ENCODE measurements at places on chromosomes 16 and 17.

DNA sequence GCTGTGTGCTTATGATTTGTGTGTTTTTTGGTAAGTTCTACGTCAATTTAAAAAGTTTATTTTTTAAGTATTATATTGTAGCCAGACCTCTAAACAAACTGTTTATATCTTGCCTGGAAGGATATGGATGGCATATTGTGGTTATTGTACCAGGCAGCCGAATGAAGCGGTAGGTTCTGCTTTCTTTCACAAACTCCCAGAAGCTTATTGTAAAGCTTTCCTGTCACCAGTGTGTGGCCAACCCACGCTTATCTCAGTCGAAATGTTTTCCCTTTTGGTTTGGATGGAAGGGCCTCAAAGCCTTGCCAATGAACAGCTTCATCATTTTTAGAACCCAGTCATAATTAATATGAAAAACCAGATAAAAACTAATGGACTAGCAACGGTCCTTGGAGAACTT, 53.1 kb downstream of the CYB5B start:
- no peak for DNase-seq

- DNase-seq, result peak; percentile 79
Observed at GRCh38 chr17:49952209-49952911, 16.6 kb upstream of the DLX4 start.

GRCh38 chr17:75313941-75314551, 24.8 kb upstream of the SLC25A19 start:
- no peak for DNase-seq

DNA sequence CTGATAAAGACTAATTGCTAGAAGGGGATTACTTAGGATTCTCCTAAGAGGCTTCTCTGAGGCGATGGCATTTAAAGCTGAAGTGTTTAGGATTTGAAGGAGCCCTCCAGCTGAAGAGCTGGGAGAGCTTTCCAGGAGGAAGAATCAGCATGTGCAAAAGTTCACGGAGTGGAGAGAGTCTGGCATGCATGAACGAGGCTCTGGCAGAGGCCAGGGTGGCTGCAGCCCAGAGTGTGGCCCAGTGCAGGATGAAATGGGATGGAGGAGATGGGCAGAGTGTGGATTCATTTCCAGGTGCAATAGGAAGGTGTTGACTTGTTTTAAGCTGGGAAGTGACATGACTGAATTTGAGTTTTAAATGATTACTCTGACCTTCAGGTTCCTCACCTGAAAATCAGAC, 249.0 kb upstream of the CCL2 start:
- no peak for DNase-seq

DNA sequence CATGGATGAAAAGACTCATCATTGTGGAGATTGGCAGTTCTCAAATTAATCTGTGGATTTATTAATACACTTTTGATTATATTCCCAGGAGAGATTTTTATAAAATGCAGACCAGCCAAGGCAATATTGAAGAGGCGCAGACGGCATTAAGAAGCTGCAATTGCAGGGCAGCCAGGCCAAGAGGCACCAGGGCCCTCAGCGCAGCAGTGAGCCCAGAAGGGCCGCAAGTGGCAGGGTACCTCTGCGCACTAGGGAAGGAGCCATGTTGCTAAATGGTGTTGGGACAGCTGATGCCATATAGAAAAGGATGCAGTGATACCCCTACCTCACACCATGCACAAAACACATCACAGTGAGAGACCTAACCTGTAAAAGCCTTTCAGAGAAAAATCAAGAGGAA, 36.6 kb upstream of the CHMP6 start:
- no peak for DNase-seq

- DNase-seq, result no peak
Observed at GRCh38 chr17:56762988-56763387, 70.7 kb downstream of the C17orf67 start.

- no peak for DNase-seq
Observed at GRCh38 chr17:2898255-2898926, 102.2 kb downstream of the RAP1GAP2 start.

DNA sequence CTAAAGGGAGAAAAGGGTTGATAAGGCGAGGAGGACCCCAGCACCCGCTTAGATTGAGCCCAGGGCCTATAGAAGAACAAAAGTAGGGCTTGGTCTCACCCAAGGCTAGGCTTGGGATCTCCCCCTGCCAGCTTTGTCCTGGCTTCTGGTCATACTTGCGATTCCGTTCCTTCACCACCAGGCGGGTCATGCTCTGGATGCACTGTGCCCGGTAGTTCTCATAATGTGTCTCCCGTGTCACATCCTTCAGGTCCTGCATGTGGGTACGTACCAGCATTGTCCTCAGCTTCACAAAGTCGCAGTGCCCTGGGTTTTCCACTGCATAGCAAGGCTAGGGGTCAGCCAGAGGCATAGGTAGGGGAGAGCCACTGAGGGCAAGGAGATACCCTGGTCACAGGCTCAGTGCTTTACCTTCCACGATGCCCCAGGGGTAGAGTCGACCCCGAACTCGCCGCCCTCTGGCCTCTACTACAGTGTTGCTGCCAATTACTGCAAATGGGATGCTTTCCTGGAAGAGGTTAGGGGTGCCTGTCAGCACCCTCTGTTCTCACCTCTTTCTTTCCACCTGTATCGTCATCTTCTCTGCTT, 6.5 kb upstream of the MTMR4 start:
- DNase-seq, result no peak

DNA sequence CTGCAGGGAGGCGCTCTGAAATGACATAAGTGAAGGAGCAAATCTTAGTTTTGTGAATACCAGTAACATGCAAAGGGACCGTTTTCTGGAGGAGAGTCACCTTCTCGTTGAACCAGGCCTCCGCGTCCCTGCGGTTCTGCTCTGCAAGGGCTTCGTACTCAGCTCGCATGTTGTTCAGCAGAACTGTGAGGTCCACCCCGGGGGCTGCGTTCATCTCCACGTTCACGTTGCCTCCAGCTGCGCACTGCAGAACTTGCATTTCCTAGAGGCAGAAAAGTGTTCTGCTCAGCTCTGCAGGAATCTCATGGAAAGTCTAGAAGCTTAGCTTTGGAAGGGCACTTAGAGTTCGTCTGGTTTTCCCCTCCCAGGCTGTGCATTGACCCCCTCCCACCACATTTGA, 4.1 kb downstream of the KRT25 start:
- no peak for DNase-seq

GRCh38 chr17:79852748-79853147, 13.5 kb upstream of the CBX4 start:
- no peak for DNase-seq

DNA sequence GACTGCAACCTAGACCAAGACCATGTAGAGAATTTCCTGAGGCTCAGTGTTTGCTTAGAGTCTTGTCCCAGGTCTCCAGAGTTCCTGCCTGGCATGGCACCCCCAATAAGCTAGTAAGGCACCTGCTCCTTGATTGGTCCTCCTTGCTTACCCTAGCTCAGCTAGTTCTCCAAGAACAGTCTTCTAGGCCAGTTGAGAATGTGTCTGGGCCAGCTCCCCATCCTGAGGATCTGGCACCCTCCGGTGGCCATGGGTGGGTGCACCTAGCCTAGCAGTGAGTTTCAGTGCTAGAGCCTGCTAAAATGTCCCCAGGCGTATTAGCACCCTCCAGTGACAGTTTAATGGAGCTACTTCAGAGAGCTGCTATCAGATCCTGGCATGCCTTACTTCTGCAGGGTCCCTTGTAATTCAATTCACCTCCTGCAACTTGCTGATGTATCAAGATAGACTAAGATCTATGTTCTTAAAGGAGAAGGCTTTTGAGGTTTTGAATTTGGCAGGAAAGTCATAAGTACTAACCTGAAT, 44.4 kb upstream of the MED13 start:
- peak; percentile 70 for DNase-seq

DNA sequence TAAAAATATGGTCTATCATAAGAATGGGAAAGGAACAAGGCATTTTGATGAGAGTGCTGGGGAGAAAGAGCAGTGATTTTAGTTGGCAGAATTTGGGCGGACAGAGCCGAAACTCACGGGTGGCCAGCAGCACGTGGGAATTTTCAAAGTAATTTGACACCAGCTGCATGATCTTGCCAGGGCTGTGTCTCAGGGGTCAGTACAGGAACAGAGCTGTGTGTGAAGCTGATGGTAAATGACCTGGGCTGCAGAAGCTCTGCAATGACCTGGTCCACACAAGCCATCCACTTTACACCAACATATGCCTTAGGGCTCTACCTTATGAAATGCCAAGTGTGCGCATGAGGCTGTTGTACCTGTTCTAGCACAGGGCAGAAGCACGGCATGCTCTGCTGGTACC, 112.0 kb downstream of the ZFHX3 start:
- no peak for DNase-seq

DNA sequence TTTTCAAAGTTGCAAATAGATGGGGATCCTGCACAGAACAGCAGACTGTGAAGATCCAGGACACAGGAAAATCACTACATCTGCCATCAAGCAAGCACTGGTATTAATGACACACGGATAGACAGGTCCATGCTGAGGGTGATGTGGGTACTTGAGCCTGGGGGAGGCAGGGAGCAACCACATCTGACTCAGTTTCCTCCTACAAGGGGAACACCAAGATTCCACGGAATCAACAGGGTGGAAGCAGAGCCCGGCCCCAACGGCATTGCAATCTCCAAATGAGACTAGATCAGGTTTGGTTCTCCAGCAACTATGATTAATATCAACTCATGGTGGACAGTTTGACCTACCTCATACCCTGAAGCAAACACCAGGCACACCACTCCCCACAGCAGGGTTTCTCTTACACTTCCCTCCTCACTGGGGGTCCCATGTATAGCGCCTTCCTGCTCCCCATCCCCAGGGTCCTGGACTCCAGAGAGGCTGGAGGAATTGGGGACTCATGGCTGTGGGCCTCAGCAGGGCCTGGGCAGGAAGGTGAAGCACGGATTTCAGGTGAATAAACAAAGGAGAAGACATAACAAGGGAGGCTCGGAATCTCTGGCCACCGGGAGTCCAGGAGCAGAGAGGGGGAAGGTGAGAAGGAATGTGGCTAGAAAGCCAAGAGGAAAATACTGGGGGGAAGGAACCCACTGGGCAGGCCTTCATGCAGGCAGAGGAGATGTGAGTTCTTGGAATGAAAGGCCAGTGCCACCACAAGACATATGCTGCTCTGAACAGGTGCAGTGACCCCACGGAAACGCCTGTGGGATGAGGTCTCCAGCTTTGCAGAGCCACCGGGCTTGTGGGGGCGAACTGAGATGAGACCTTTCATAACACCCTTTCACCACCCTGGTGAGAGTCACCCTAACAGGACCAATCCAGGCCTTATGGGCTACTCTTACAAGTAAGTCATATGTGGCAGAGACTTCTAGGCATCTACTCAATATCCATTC, 29.5 kb upstream of the PIK3R6 start:
- no peak for DNase-seq

GRCh38 chr16:67593288-67593687, 31.0 kb downstream of the CTCF start:
- DNase-seq, result no peak

All from activated naive CD8-positive, alpha-beta T cell treated with anti-CD3 and anti-CD28 coated beads for 36 hours (primary cell).